ENCODE measurements at places on chromosomes 2 and 18. TPM values are rescaled to one million over a fixed set of nuclear protein-coding genes. Genes with fewer than 3 reads are reported as not detected.

DNA sequence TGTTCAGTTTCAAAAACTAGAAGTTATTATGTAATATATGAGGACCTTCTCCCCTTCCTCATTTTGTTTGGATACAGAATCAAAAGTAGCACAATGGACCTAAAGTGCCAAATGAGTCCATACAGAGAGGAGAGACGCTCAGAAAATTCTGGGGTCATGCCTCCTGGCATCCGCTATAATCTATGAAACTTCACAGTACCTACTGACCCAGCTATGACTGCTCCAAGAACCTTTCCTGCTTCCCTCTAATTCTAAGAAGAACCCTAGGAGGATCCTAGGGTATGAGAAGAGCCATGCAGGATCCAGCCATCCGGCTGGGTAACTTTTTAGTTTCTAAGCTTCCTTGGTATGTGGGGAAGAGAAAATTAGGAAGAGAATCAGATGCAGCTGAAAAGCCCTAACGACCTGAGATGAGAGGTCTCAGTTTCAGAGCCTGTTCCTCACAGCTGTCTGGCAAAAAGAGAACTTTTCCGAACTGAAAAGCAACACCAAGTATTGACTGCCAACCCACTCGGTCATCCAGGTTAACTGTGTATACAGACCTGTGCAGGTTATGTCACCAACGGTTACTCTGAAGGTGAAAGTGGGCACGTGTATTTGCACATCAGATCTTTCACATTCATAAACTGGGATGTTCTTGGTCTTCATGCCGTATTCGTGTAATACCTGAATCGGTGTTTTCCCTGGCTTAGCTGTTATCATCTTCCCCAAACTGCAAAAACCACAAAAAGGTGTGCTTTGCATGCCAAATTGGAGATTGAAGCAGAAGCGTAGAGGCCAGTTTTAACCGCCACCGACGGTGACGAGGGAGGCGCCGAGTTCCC, 1.1 kb downstream of the PRKRA start:
- H3K27ac ChIP-seq: peak overlapping the region; percentile 94
- H3K4me1 ChIP-seq: peaks cover 7% of the 10 kb centered on the region
- H3K27me3 ChIP-seq: no peaks in the 10 kb centered on the region
- peaks cover 7% of the 10 kb centered on the region for H3K36me3 ChIP-seq
- peak overlapping the region; percentile 91 for H3K4me3 ChIP-seq

- no peak overlapping the region for H3K4me3 ChIP-seq
- no peak overlapping the region for H3K27ac ChIP-seq
- H3K27me3 ChIP-seq: no peaks in the 10 kb centered on the region
- DNase-seq: no peak
- H3K4me1 ChIP-seq: no peaks in the 10 kb centered on the region
These were observed 70.0 kb downstream of the PXDN start for GRCh38 chr2:1674276-1674675.

DNA sequence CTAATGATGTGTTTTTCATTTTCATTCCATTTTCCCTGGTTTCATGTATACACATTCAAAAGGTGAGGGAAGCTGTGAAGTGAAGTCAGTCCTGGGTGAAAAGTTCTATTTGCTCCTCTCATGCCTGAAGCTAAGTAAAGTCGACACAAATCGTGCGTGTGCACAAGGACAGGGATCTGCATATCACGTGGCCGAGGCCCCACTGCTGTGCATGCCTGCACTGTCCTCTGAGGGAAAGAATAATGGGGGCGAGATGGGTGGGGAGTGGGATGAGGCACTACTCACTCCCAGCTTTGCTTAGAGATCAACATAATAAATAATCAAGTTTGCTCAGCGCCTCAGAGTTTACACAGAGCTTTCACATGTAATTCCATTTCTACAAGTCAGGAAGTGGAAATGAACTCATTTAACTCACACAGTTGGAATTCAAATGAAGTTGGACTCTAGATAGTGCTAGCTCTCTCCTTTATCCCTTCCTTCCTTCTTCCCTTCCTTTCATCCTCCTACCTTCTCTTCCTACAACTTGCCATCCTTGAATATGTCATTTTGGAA, 5.1 kb upstream of the PTPRM start:
- no peaks in the 10 kb centered on the region for H3K36me3 ChIP-seq
- peaks cover 16% of the 10 kb centered on the region for H3K27me3 ChIP-seq
- no peaks in the 10 kb centered on the region for H3K4me1 ChIP-seq
- DNase-seq: no peak

- DNase-seq: no peak
- H3K27ac ChIP-seq: no peak overlapping the region
- no peaks in the 10 kb centered on the region for H3K4me1 ChIP-seq
- H3K36me3 ChIP-seq: no peaks in the 10 kb centered on the region
- H3K4me3 ChIP-seq: no peak overlapping the region
- no peaks in the 10 kb centered on the region for H3K27me3 ChIP-seq
These were observed 49.2 kb upstream of the PPP1CB start for GRCh38 chr2:28702415-28702861.

DNA sequence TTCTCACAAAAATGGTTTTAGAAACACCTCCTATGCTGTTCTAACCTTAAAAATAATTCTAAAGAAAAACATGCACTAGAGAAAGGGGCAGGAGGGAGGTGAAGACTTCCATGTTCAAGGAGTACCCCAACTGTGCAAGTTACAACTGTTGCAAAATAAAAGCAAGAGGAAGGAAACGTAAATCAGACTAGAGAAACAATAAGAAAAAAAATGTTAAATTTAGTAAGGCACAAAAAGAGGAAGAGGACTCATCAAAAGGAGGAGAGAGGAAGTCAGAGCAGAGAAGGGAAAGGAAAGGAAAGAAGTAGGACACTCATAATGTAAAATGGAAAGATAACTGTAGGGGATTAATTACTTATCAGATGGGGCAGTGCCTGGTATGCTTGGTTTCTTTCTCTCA, 34.1 kb downstream of the RAPH1 start:
- H3K36me3 ChIP-seq: no peaks in the 10 kb centered on the region
- no peaks in the 10 kb centered on the region for H3K4me1 ChIP-seq
- no peak overlapping the region for H3K4me3 ChIP-seq

DNA sequence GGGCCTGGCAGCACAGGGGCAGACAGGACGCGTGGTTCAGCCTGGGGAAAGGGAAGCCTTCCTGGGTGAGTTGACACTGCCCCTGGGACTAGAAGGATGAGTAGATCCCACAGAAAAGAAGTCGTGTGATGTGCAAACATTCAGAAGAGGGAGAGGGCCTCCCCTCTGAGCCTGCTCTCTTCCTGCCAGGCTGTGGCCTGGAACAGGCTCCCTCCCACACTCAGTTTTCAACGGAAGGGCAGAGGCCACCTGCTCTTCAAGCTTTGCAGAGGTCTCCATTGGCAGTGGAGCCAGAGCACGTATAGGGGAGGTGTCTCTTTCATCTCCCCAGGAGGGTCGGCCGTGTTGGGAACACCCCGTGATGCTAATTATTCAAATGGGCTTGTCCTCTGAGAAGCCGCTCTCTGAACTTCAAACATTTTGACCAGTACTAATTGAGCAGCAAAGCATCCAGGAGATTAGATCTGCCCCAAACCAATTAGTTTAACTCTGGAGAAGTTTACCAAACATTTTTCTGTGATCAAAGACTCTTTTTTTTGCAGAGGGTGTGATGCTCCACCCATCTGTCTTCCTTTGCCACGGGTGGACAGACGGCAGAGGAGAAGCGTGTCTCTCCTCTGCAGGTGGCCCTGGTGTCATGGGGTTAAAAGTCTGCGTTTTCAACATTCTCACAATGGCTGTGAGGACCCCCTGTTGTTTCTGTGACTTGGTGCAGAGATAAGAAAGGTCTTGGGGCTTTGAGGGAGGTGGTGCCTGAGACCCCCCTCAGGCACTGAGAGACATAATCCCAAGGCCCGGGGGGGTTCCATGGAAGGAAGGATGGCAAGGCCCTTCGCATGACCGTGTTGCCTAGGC, 29.5 kb upstream of the ODC1 start:
- H3K36me3 ChIP-seq: no peaks in the 10 kb centered on the region
- DNase-seq: no peak
- H3K4me1 ChIP-seq: no peaks in the 10 kb centered on the region
- no peak overlapping the region for H3K4me3 ChIP-seq

- no peak for DNase-seq
- no peaks in the 10 kb centered on the region for H3K36me3 ChIP-seq
- no peak overlapping the region for H3K27ac ChIP-seq
- no peak overlapping the region for H3K4me3 ChIP-seq
- H3K4me1 ChIP-seq: peaks cover 13% of the 10 kb centered on the region
These were observed 82.6 kb downstream of the HDAC4 start for GRCh38 chr2:239318151-239318611.

DNA sequence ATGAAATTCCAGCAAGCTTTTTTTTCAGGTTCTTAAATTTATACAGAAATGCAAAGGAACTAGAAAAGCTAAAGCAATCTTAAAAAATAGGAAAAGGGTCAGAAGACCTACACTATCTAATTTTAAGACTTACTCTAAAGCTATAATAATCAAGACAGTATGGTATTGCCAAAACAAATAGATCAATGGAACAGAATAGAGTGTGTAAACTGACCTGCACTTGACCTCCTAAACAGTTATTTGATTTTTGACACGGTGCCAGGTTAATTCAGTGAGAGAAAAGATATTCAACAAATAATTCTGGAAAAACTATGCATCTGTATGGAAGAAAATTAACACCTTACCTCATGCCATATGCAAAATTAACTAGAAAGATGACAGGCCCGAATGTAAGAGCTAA, 73.6 kb downstream of the OLA1 start:
- no peaks in the 10 kb centered on the region for H3K4me1 ChIP-seq
- H3K36me3 ChIP-seq: peaks cover 2% of the 10 kb centered on the region
- DNase-seq: no peak
- H3K27me3 ChIP-seq: no peaks in the 10 kb centered on the region

- H3K27me3 ChIP-seq: peaks cover 3% of the 10 kb centered on the region
- DNase-seq: no peak
- no peak overlapping the region for H3K27ac ChIP-seq
- H3K36me3 ChIP-seq: no peaks in the 10 kb centered on the region
- H3K4me3 ChIP-seq: no peak overlapping the region
- peaks cover 8% of the 10 kb centered on the region for H3K4me1 ChIP-seq
These were observed 18.8 kb downstream of the TMEM18 start for GRCh38 chr2:658426-658825.

GRCh38 chr18:35441857-35442595, 55.7 kb downstream of the INO80C start:
- H3K4me1 ChIP-seq: peaks cover 14% of the 10 kb centered on the region
- H3K36me3 ChIP-seq: no peaks in the 10 kb centered on the region
- no peaks in the 10 kb centered on the region for H3K27me3 ChIP-seq

DNA sequence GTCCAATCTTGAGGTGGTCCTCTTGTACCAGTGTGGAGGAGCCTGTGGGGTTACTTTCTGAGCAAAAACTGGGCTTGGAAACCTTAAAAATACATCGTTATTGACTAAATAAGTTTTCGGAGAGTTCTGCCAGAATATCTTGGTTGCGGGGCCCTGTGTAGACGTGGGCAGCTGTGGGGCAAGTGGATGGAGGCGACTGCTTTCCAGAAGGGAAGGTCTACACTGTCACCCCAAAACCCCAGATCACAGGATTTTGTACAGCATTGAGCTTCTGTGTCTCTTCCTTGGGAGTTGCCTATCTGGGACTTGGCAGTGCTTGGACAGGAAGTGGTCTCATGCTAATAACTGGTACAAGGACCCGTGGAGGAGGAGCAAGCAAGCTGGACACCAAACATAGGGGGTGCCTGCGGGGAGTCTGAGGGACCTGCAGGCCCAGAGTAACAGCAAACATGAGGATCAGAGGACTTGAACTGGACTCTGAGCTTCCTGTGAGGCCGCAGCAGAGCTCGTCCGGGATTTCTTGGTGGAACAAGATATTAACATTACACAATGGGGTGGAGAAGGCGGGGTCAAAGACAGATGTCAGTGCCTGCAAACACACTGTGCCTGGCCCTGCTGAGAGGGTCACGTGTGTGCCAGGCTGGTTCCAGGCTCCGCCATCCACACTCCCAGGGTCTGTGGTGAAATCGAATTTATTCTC, 48.0 kb upstream of the CTLA4 start:
- no peaks in the 10 kb centered on the region for H3K36me3 ChIP-seq
- no peak overlapping the region for H3K4me3 ChIP-seq
- H3K27me3 ChIP-seq: no peaks in the 10 kb centered on the region
- no peak overlapping the region for H3K27ac ChIP-seq
- peaks cover 9% of the 10 kb centered on the region for H3K4me1 ChIP-seq

- H3K27ac ChIP-seq: no peak overlapping the region
- H3K4me1 ChIP-seq: no peaks in the 10 kb centered on the region
- no peak for DNase-seq
- H3K4me3 ChIP-seq: no peak overlapping the region
- H3K36me3 ChIP-seq: no peaks in the 10 kb centered on the region
- H3K27me3 ChIP-seq: no peaks in the 10 kb centered on the region
These were observed 209.3 kb downstream of the SLC4A3 start for GRCh38 chr2:219836647-219837177.

- no peak overlapping the region for H3K27ac ChIP-seq
- DNase-seq: no peak
- H3K4me3 ChIP-seq: no peak overlapping the region
- H3K36me3 ChIP-seq: no peaks in the 10 kb centered on the region
- no peaks in the 10 kb centered on the region for H3K27me3 ChIP-seq
These were observed 18.7 kb upstream of the ACVR1 start for GRCh38 chr2:157894694-157895435.

GRCh38 chr2:122061831-122062230, 306.4 kb downstream of the TSN start:
- H3K27me3 ChIP-seq: no peaks in the 10 kb centered on the region
- DNase-seq: no peak
- no peak overlapping the region for H3K4me3 ChIP-seq

DNA sequence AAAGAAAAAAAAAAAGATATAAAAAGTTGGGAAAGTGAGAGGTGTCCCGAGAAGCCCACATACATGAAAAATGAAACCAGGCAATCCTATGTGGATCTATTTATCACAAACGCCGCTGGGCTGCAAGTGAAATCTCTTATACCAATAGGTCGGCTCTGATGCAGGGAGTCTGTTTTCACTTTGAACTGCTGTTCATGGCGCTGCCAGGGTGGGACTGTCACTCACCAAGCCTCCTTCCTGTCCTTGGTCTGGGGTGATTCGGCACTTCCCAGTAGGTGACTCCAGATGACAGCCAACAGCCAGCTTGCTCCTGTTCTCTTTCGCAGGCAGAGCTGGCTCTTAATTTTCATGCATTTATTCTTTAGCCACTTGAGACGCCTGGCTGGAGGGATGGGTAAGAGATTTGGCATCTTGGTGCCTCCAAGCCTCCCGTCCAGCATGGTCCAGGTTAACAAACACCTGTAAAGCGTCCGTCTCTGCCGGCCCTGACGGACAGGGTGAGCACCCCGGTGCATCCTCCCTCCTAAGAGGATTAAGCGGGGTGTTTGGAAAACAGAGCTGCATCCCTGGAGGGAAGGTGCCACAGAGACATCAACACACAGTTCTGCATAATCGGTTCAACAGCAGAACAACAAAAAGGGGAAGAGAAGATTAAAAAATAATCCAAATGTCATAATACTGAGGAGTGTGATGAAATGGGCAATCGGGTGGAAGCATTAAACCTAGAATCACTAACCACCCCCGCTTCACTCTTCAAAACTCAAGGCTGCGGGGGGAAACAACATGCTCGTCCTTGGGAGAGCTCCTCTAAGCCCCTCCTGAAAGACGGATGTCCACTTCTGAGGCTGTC, 58.7 kb downstream of the STEAP3 start:
- H3K27me3 ChIP-seq: no peaks in the 10 kb centered on the region
- no peaks in the 10 kb centered on the region for H3K4me1 ChIP-seq
- H3K36me3 ChIP-seq: no peaks in the 10 kb centered on the region
- DNase-seq: no peak

The NUP35 gene
- total RNA-seq: 26.0 TPM

The LOXHD1 gene
- total RNA-seq: not detected

The NDC80 gene
- total RNA-seq: 3.9 TPM

The NLRC4 gene
- total RNA-seq: 0.78 TPM

The SERPINB10 gene
- total RNA-seq: not detected

Data from B cell (primary cell).